Activated effector memory CD4-positive, alpha-beta T cell treated with anti-CD3 and anti-CD28 coated beads, Interleukin-2, amount 50 U/mL, for 16 hours (primary cell): ENCODE measurements at places on chromosomes 7 and 10.

- DNase-seq = peak; percentile 58
Observed at GRCh38 chr10:131905603-131906268, 4.9 kb downstream of the PPP2R2D start.

GRCh38 chr7:18903695-18904094 is 213.7 kb downstream of the TWIST1 start:
- no peak for DNase-seq

- DNase-seq = no peak
Observed at GRCh38 chr10:119183664-119184412, 5.2 kb upstream of the PRDX3 start.

GRCh38 chr7:25313526-25313925 is 85.2 kb upstream of the NPVF start:
- DNase-seq = no peak

GRCh38 chr7:26850193-26850651 is 14.2 kb downstream of the SKAP2 start:
- no peak for DNase-seq

- DNase-seq = no peak
Observed at GRCh38 chr10:62990126-62990525, 143.0 kb upstream of the NRBF2 start.

GRCh38 chr10:62759599-62760175 is 44.8 kb upstream of the ADO start:
- no peak for DNase-seq
